ENCODE measurements at places on chromosomes 3 and 15.

DNA sequence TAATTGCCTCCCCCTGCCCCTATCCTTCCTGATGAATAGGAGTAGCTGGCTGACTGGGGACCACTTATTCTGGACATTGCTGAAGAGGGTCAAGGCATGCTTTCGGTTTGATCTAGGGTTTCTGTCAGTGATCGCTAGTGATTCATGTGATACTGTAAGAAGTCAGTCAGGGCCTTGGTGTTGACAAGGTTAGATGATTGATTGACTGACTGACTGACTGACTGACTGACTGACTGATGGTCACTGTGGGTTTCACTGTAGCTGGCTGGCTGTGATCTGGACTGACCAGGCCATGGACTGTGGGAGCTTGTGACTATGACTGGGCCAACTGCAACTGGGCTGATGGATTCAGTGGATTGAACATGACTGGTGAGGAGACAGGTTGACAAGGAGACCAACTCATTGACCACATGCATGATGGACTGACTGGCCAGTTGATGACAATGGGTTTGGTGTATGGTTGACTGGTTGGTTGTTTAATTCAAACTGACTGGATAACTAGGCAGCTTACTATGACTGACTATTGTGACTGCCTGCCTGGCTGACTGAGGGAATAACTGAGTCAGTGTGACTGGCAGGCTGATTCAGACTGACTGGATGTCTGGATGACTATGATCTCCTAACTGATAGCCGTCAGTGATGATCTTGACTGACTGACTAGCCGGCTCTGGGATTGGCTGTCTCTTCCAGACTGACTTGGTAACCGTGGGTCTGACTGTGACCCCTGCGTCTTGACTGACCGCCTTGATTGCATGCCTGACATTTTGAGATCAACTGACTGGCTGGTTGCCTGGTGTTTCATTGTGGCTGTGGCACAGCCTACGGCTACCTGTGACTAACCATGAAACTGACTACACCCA, 509.9 kb downstream of the SHQ1 start:
- no peak for DNase-seq

GRCh38 chr15:91824256-91824655, 29.3 kb upstream of the SLCO3A1 start:
- DNase-seq = no peak

DNA sequence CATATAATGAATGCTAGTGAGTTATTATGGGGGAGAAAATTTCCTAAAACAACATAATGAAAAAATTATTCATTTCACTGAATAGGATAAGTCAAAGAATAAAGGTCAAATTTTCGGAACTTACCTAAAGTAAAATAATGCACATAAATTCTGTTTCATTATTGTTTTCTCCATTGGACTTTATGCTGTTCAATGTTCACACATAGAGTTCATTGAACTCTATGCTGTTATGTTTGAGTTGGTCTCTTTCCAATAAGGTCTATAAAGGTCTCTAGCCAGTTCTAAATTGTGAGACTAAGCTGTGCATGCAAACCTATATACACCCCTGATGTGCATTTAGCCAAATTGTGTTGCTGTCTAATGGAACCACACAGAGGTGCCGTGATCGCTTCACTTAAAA, 28.5 kb upstream of the STT3B start:
- no peak for DNase-seq

- DNase-seq = no peak
These were observed 125.6 kb downstream of the PLCH1 start for GRCh38 chr3:155619118-155619915.

DNA sequence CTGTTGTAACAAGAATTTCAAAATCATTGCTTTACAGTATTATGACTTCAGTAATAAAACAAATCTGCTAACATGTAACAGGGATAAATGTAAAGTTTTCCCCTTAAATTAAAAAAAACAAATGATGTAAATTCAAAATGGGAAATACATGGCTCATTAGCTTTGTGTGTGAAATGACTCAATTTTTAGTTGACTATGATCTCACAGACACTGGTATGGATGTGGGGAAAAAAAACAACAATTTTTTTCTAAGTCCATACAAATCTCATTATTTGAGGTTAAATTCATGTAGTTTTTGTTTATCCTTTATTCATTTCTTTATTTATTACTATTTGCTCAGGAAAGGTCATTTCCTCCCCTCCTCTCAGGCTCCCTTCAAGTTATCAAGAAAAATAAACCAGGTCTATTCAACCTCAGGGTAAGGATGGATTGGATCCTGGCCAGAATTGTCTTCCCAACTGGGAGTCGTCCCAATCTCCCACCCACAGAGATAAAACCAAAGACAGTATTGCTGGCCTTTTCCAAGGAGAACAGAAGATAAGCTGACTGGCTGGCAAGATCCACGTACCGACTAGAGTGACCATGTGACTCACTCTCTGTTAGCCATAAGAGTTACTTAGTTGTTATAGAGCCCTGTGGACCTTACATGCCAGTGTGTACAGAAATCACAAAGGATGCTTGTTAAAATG, 373.3 kb downstream of the GAP43 start:
- no peak for DNase-seq

DNA sequence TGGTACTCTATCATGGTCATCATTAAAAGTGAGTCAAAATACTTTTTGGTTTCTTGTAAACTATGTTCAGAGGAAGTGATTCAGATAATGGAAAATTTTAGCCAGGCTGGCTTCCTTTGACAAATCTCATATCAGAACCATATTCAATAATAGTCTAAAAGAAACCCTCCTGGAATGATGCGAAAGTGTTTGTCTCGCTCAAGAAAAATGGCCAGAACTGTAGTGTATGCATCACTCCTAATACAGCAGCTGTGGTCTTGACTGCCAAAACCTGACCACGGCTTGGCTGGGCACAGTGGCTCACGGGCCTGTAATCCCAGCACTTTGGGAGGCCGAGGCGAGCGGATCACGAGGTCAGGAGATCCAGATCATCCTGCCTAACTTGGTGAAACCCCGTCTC, 35.6 kb upstream of the KCNMB2 start:
- DNase-seq = no peak

All from aorta (tissue), 5 donors.